Neuronal stem cell (in vitro differentiated cells): ENCODE measurements at places on chromosomes 1 and 21.
A peak's percentile ranks its signal among the peaks of the same experiment; 100 is the strongest.

DNA sequence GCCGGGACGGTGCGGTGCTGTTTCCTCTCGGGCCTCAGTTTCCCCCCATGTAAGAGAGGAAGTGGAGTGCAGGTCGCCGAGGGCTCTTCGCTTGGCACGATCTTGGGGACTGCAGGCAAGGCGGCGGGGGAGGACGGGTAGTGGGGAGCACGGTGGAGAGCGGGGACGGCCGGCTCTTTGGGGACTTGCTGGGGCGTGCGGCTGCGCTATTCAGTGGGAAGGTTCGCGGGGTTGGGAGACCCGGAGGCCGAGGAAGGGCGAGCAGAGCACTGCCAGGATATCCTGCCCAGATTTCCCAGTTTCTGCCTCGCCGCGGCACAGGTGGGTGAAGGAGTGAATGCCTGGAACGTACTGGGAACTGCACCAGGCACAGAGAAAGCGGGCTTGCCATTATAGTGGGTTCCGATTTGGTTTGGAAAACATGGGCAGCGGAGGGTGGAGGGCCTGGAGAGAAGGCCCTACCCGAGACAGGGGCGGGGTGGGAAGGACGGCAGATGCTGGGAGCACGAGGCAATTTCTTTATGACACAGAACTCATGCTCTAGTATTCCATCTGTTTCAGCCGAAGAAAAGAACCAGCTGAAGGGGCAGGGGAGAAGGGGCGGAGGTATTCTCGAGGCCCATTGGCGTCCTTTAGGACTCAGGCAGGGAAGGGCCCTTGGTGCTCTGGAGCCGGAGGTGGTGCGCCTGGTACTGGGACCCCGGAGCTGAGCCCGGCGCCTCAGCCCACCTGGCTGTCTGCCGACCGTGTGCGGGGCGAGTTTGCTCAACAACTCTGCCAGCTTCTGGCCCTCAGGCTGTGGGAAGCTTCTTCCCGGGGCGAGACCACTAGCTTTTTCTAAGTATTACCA, 960 bp downstream of the PCSK9 start:
- DNase-seq: no peak

DNA sequence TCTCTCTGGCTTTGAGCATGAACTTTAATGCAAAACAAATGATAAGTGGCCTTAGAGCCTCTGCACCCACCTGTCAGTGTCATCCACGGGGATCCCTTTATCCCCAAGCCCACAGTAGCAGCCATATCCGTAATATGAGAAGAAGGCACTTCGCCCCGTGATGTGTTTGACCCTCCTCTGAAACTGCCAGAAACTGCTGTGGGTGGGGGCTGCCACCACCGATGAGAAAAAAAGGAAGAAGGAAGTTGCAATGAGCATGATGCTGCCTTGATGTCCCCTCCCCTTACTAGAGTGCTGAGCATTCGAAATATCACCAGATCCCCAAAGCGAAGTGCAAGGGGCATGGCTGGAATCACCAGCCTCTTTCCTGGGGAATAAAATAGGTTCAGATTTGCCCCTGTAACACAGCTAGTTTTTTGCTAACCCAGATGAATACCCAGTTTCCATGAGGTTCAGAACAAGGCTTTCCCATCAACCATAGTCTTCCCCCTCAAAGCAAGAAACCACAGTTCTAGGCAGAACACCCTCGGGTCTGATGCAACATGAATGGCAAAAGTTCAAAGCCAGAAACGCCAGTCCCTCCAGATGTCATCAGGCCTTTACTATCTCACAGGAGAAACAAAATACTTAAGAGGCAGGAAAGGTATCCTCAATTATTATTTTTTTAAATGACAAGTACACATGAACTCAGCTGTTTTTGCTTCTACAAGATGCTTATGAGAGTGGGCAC, 10.8 kb upstream of the UBXN10 start:
- DNase-seq: no peak

GRCh38 chr1:82226186-82226505, 425.4 kb downstream of the ADGRL2 start:
- DNase-seq: no peak

DNA sequence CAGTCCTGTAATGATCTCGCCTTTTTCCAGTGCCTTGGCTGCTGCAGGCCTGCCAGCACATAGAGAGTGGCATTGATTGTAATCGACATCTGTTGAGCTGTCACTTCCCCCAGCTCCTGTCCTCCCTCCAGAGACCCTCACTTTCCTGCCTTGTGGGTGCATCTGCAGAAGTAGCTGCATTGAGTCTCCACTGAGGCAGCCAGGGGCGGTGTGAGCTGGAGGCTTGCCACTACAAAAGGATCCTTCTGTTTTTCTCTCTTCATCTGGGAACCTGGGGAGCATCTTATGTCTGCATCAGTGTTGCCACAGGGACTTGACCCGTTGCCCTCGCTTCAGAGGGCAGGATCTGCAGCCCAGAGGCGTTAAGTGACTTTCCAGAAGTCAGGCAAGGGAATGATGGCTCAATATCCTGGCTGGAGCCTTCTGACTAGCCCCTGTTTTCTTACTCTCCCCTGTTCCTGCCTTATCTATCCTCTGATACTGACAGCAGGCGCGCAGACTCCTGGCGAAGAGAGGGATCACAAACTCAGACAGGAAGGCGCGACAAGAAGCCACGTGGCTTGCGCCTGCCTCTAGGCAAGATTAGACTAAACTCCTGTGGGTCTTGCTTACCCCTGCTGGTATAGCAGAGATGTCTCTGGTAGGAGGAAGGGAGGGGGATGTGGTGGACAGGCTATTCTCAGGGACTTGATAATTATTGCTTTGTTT, 13.3 kb upstream of the FMOD start:
- DNase-seq: no peak

DNA sequence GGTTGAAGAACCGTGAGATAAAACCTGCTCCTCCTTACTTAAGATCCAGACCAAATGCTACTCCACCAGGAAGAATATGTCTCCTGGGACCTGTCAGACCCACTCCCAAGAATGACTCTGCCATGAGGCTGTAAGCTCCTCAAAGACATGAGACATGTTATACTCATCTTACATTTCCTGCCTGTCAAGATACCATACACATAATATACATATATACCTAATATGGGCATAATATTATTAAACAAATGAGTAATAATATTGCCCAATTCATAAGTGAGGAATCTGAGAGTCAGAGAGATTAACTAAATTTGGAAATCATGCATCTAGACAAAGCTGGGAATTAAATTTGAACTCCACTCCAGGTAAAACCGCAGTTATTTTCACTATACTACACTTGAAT, 634.9 kb downstream of the LMO4 start:
- no peak for DNase-seq

GRCh38 chr1:115402753-115403184, 64.7 kb upstream of the NGF start:
- no peak for DNase-seq

DNA sequence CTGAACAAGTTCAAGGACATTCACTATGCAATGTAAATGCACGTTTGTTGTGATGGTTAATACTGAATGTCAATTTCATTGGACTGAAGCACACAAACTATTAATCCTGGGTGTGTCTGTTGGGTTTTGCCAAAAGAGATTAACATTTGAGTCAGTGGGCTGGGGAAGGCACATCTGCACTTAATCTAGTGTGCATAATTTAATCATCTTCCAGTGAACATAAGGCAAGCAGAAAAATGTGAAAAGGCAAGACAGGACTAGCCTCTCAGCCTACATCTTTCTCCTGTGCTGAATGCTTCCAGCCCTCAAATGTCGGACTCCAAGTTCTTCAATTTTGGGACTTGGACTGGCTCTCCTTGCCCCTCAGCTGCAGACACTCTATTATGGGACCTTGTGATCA, 40.1 kb downstream of the PRPF38A start:
- DNase-seq: no peak

DNA sequence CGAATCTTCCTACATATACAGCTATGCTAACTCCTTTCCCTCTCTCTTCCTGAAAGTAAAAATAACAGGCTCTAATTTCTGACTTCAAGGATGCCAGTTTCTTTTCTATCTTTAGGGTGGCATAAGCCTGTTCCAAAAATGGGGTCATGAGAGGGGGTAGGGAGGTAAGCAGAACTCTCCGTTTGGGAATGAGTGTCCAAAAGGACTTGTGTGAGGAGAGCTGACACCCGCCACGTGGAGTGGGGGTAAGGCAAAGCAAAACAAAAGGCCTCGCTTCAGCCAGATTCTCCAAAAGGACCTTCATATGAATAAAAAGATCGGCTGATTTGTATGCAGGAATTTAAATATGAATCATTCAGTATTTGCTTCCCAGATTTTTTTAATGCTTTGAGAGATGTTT, 28.6 kb downstream of the PLPPR4 start:
- DNase-seq: no peak

- no peak for DNase-seq
These were observed 127.2 kb downstream of the NAV1 start for GRCh38 chr1:201666102-201666501.

GRCh38 chr1:111234866-111235265, 7.4 kb downstream of the CHI3L2 start:
- DNase-seq: no peak

DNA sequence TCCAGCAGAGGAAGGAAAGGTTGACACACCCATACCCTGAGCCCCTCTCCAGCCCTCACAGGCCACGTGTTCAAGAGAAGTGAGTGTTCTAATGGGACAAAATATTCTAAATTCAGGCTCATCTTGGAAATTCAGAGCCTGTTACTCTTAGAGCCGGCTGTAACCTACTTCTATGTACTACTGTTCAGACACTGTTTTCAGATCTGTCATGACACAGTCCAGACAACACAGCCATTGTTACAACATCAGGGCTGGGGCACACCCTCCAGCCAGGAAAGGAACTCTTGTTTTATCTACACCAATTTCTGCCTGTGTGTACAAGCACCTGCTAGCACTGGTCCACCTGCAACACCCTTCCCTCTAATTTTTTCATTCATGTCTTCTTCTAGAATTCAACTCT, 145.4 kb upstream of the C8B start:
- DNase-seq: no peak

DNA sequence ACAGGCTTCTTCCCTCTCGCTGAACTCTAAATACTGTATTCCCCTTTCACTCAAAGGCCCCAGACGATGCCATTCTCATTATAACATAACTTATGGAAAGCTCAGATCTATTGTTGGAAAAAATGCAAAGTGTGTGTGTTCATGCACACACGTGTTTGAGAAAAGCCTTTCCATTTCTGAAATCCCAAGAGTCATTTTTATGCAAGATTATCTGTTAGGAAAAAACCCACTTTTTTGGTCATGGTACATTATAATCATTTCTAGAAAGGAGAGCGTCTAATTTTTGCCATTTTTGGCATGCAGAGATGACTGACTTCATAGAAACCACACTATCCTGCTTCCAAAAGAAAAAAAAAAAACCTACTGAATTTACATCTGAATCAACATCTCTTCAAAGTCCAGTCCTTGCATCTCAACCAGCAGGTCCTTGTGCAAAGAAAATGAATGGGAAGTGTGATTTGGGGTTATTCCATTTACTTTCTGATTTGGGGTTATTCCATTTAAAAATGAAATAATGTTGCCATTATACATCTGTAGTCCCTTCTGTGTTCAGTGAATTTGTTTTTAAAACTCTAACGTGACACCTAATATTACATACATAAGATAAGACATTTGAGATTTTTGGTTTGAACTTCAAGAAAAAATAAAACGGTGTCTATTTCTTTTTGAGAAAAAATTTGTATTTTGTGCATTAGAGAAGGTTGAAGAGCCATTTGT, 150.3 kb downstream of the DHRS3 start:
- DNase-seq: no peak

GRCh38 chr1:207151920-207152319, 47.9 kb downstream of the C4BPA start:
- no peak for DNase-seq

DNA sequence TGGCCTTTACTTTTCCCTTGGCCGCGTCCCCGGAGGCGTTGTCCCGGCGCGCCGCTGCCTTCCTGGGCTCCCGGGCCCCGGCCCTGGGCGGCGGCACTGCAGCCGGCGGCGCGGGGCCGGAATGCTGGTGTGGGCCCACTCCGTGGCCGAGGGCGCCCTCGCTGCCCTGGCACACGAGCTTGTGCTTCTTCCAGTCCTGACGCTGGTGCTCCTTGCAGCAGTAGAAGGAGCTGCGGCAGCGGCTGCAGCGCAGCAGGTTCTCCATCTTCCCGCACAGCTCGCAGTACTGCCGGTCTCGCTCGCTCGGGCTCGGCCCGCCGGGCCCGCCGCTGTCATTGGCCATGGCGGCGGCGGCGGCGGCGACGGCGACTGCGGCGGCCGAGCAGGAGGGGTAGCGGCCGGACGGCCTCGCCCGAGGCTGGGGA, 529 bp downstream of the EGLN1 start:
- peak; percentile 38 for DNase-seq
